ENCODE measurements at places on chromosomes 4 and X.
A peak's percentile ranks its signal among the peaks of the same experiment; 100 is the strongest.

DNA sequence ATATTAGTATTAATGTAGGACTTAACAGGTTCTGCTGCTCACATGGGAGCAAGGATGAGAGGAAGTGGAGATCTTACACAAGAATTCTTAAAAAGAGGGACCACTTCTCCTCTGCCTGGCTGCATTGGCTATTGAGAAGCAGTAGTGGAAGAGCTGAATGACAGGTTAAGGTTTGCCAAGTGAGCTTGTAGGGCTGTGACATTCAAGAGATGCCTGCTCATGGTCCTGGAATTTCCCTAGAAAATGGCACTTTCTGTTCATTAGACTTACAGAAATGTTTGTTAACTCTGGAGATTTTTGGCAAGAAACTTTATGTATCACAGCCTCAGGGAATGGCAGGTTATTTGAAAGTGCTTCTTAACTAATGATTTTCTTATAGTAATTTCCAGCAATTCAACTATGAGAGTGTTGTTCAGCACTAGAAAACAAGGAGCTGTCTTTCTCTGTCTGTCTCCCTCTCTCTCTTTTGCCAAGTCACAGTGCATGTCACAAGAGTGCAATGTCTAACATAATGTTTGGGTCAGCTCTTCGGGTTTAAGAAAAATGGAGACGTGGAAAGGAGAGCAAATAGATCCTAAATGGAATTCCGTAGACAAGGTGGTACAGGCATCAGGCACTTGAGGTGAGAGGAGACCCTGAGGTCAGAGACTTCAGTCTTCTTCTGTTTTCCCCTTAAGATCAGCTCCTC is 8.3 kb upstream of the NAP1L5 start:
- no peak for DNase-seq

DNA sequence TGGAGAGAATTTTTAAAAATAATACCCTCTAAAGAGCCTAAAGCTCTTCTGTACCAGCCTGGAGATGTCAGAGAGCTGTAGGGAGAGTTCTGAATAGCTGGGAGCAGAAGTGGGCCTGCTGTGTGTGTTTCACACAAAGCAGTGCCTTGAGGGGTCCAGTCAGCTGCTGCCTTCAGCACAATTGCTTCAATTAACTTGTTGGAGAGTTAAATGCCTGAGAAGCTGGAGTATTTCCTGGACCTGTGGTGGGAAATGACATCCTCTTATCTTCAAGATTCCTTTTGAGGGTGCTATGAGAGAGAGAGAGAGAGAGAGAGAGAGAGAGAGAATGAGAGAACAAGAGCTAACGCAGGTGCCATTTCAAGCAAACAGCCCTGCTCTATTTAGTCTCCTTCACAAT is 96.2 kb upstream of the IL1RAPL2 start:
- DNase-seq = no peak

- no peak for DNase-seq
These were observed 14.9 kb downstream of the ABCG2 start for GRCh38 chr4:88143504-88143903.

DNA sequence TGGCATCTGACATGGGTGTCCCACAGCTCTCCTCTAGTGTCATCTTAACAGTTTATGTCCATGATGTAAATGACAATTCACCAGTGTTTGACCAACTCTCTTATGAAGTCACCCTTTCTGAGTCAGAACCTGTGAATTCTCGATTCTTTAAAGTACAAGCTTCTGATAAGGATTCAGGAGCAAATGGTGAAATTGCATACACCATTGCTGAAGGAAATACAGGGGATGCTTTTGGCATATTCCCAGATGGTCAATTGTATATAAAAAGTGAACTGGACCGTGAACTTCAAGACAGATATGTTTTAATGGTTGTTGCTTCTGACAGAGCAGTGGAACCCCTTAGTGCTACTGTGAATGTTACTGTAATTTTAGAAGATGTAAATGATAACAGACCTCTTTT is 4.6 kb downstream of the FAT4 start:
- DNase-seq = no peak

GRCh38 chrX:133477986-133478385 is 62.7 kb upstream of the GPC4 start:
- no peak for DNase-seq

- DNase-seq = no peak
These were observed 52.1 kb upstream of the TBC1D9 start for GRCh38 chr4:140808256-140808655.

- peak; percentile 60 for DNase-seq
These were observed 9.7 kb upstream of the KLF3 start for GRCh38 chr4:38654273-38654672.

- DNase-seq = no peak
These were observed 24.6 kb upstream of the SORCS2 start for GRCh38 chr4:7167706-7168105.

DNA sequence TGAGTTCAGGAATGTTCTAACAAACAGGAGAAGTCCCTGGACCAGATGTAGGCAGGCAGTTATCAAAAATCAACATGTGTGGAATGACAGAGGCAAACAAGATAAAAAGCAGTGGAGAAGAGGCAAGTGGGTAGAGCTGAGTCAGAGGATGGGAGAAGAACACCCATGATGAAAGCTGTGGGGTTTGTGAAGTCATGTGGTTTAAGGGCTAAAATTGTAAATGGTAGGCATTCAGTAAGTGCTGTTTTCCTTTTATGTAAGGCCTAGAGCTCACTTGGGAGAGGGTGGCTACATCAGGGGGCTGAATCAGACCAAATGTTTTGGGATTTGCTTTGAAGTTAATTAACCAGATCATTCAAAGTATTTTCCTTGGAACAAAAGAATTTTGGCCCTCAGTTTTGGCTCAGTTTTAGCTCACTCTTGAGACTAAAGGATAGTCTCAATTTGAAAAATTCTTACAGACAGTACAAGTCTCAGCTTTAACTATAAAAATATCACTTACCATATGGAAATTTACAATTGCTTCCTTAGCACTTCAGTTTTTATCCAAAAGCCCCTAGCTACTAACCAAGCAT is 114.5 kb upstream of the PCDH7 start:
- no peak for DNase-seq

DNA sequence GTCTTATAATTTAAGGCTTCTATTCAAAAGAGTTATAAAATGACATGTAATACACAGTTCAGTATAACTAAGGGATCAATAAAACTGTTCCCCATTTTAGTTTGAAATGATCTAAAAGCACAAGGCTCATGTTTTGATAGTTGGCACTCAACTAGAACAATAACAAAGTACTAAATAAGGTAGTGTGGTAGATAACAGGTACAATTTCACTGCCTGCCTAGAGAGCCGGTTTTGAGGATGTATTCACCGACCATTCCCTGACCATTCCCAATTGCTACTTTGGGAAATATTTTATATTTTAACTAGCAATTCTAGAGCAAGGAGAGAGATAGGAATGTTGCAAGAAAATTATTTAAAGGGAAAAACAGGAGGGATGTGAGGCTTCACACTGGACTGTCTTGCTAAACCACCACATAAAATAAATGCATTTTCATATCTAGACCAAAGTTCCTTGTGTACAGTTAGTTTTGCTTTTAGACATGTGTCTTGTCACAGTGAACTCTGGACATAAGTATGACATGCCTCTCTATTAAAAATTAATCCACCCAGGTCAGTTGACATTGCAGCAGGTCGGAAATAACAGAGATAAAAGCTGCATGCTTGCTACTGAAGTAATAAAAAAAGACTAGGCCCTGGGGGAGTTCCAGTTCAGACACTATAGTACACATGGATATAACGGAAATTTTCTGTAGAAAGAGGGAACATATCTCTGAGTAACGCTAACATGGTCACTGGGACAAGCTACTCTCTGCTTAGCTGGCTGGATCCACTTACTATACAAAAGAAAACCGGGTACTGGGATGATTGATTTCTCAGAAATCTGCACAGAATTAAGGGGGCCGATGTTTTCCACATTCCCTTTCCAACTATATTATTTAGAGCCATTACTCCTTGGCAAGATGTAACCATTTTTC is 56.3 kb upstream of the NAP1L5 start:
- DNase-seq = no peak

DNA sequence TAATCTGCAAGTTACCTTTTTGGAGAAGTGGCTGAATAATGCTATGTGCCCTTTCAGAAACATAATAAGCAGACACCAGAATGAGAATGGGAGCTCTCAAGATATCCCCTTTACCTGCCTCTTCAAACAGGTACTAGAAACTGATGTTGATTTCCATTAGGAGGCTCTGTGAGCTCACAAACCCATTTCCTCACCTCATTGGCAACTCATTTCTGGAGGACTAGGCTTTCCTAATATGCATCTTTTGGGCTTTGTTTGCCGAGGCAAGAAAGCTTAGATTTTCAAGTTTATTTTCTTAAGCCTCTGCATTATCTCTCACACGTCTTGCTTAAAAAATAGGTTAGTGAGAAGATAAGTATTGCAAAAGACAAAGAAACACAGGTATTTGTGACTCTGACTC is 313.1 kb upstream of the IRS4 start:
- no peak for DNase-seq

DNA sequence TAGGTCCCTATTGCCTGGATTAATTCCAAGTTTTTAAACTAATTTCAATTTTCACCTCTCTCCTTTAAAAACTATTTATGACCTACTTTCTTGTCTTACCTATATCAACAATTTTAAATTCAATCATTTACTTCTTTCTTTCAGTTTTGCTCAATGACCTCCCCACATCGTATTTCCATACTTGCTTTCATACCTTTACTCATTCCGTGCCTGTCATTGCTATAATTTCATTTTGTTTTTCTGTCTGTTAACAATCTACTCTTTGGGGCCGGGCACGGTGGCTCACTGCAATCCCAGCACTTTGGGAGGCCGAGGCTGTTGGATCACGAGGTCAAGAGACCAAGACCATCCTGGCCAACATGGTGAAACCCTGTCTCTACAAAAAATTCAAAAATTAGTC is 781.1 kb downstream of the FSTL5 start:
- no peak for DNase-seq

DNA sequence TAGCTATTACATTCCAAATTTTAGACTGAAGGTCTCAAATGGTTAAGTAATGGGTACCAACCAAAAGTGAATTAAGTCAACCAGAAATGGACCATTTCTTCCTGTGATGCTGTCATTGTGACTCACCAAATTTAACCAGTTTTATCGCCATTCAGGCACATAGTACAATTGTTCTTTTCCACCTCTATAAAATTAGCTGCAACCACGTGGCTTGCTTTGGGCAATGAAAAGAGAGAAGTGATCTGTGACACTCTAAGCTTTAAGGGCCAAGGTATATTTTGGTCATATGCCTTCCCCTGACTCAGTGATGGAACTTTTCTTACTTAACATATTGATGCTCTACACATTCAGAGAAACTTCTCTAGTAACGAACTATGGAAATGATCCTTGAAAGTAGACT is 20.3 kb upstream of the PHF8 start:
- no peak for DNase-seq

DNA sequence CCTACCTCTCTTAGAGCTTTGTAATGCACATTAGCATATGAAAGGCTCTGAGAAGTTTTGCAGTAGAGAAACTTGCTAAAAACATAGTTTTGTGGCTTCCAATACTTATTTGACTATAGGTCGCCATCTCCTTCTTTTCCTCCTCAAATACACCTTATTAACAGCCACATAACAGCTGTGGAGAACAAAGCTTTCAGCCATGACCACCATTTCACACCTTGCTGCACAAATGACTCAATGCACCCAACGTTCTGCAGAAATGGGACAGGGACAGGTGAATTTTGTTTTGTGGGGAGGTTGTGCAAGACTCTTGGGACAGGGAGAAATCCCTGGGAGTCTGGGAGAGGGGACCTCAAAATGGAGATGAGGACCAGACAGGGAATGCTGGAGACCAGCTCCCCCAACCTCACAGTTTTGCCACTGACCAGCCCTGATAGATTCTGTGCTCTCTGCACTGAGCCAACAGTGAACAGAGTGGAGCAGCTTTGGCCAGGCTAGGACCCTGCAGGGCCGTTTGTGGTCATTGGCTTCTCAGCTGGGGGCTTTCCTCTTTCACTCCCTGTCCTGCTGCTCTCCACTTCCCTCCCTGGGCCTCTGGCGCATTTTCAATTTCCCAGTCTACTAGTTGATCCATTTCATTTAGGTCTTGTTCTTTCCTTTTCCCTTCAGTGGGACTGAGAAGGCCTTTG is 16.6 kb downstream of the FRMPD3 start:
- DNase-seq = no peak

Data from activated naive CD4-positive, alpha-beta T cell treated with anti-CD3 and anti-CD28 coated beads, Interleukin-2, amount 10 ng/mL, durations not matched to agents 7 days and 5 days (primary cell).